ENCODE measurements at places on chromosomes 7 and 10.

GRCh38 chr7:22627136-22627535, 99.9 kb upstream of the IL6 start:
- peak; percentile 97 for DNase-seq

DNA sequence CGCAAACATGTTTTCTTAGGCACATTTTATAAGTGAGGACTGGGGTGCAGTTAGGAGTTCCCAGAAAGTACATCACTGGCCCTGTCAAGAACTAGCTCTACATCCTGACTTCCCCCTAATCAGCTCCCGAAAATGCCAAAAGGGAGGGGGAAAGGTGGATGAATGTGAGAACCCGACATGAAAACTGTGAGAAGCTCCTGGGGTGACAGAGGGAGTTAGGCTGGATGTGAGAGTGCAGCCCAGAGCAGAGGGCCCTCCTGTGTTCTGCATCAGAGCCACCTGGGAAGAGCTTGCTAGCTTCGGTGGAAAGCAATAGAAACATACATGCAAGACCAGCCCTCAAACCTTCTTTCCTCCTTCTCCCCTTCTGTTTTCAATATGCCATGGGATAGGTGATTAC, 30.5 kb upstream of the SEM1 start:
- no peak for DNase-seq

GRCh38 chr7:117648203-117648866, 168.5 kb downstream of the CFTR start:
- DNase-seq = no peak

- no peak for DNase-seq
These were observed 292.0 kb upstream of the FZD8 start for GRCh38 chr10:35933940-35934641.

- DNase-seq = no peak
These were observed 15.1 kb upstream of the VPS37D start for GRCh38 chr7:73652541-73652949.

DNA sequence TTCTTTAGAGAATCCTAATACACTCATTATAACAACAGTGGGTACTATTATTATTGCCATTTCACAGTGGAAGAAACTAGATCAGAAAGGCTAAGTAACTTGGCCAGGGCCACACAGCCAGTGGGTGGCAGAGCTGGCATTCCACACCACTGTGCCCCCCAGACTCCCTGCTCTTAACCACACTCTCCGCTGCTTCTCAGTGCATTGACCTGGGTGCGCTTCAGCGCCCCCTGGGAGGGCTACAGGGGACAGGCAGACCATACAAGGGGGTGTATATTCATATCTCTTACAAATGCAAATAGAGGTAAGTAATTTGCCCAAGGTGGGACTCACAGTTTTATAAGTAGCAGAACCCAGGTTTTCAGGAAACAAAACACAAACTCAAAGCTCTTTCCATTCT, 77.0 kb upstream of the NMT2 start:
- DNase-seq = peak; percentile 23

DNA sequence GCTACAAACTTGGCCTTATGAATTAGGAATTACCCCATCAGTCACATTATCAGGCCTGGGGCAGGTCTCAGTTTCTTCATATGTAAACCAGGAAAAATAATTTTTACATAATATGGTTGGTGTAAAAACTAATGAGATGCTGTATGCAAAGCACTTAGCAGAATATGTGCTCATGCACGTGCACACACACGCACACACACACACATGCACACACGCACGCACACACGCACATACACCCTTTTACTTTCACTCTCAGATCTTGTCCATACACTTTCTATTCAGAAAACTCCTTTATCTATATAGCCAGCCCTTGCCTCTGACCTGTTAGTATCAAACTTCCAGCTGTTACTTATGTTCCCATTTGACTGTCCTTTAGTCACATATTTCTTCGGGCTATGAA, 92.7 kb downstream of the CREB5 start:
- DNase-seq = no peak

- DNase-seq = no peak
These were observed 144.2 kb downstream of the MDFIC start for GRCh38 chr7:115066050-115066449.

GRCh38 chr10:62130948-62131347, 137.7 kb downstream of the RTKN2 start:
- peak; percentile 80 for DNase-seq

GRCh38 chr10:124670849-124671248, 73.3 kb downstream of the FAM53B start:
- no peak for DNase-seq

DNA sequence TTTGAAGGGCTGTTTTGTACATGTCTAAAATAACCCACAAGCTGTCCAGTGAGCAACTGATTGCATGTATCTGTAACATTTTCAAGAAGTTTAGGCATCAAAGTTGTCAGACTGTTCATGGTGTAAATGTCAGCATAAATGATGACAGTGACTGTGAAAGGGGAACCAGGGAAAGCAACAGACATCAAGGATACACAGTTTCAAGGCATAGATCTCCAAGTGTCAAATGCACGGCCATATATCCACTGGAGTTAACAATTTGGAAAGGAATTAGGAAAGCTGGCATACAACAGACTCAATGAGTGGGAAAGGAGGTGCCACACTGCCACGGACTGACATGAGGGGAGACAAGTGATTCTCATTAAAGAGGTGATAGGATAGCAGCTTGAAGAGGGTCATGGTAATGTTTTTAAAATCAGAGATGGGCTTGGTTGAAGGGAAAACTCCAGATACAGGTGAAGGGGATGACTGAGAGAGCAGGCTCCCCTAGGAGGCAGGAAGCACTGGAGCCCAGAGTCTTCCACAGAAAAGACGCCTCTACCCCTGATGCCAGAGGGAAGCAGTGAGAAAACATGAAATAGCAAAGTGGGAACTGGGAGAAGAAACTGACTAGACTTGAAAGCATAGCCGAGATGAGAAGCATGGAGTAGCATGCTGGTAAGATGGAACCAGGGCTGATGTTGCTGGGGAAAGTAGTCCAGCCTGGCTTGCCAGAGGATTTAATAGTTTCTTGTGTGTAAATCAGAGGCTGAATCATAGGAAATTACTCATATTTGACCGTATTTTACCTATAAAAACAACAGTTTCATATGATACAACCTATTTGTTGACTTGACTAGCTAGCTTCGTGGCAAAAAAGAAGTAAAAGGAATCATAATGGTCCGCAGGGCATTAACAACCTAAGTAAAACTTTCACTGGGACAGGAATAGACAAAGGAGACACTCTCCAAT, 18.6 kb downstream of the NSMCE4A start:
- no peak for DNase-seq

GRCh38 chr10:117138838-117139580, 939 bp upstream of the VAX1 start:
- no peak for DNase-seq

DNA sequence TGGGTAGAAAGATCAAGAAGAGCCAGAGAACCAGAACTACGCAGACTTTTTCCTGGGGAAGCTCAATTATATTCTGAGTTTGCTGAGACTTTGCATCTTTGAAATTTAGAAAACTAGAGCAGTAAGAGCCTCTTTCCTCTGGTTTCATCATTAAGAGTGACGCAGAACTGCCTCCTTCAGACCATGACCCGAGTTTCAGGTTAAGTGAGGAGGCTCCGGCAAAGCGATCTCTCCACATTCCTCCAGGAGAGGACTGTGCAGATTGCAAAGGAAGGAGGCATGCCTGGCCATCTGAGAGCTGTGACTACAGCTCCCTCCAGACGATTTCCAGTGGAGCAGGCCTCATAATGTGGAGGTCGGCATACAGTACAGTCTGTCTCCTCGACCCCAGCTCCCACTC, 115.8 kb upstream of the LANCL2 start:
- peak; percentile 33 for DNase-seq

DNA sequence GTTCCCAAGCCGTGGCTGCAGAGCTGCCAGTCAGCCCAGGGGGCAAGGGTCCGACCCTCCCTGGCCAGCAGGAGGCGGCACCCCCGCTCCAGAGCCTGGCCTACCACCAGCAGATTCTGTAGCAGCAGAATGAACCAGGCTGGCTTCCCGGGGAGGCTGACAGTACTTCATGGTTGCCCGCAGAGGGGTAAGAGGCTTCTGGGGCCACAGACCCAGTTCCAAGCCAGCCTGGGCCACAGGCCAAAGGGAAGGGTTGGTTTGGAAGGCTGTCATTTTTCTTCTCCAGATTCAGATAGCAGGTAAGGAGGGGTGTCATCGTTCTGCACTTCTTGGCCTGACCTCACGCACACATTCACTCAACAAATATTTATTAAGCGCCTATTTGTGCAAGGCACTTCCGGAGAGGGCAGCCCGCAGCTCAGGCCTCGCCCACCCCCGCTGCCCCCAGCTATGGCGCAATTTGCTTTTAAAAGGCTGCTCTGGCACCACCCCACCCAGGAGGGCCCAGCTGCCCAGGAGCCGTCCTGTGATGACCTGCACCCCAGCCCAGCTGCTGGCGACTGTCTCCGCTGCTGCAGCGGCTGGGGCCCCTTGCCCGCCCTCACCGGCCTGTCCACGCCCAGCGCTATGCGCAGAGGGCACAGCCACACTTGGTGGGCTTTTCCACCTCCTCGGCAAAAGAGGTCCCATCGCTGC, 168.5 kb downstream of the LCOR start:
- DNase-seq = no peak

DNA sequence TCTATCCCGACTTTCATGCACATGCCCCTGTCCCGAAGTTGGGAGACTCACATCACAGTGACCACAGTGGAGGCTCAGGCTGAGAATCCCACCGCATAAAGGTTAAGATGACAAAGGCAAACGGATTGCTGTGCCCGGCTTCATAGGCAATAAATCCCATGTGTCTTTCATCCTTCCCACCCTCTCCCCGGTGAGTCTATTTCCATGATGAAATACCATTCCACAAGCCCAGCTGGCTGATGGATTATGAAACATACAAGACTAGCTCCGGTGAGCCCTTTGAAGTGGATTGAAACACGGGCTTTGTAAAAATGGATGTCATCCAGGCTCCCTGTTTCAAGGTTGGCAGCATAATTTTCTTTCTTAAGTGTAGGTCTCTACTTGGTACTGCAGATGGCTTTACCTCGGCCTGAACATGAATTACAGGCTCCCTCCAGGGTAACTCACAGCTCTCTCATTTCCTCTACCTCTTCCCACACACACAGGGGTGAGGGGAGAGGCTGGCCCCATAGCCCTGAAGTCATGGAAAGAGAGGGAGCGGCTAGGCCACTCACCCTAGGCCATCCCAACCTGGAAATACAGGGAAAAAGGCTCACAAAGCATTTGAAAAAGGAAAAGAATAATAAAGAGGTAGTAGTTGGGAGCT, 92.0 kb upstream of the CALN1 start:
- DNase-seq = no peak

DNA sequence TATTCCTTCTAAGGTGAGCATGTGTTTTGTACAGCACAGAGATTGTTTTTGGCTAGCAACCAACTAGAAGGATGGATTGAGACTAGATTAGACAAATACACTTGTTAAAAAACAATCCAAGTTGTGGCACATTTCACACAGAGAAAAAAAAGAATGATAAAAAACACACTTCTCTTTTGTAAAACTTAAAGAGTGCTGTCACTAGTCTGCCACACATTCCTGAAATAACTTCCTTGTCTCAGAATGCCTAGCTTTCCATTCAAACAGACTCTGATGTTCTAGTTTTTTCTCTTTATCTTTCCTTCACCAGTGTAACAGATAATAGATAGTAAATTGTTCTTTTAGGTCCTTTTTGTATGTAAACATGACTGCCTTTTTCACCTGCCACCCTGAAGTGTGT, 11.4 kb downstream of the DLD start:
- no peak for DNase-seq

GRCh38 chr10:84059526-84059925, 79.8 kb upstream of the GHITM start:
- no peak for DNase-seq

- no peak for DNase-seq
These were observed 36.9 kb downstream of the ZPBP start for GRCh38 chr7:50056131-50056530.

DNA sequence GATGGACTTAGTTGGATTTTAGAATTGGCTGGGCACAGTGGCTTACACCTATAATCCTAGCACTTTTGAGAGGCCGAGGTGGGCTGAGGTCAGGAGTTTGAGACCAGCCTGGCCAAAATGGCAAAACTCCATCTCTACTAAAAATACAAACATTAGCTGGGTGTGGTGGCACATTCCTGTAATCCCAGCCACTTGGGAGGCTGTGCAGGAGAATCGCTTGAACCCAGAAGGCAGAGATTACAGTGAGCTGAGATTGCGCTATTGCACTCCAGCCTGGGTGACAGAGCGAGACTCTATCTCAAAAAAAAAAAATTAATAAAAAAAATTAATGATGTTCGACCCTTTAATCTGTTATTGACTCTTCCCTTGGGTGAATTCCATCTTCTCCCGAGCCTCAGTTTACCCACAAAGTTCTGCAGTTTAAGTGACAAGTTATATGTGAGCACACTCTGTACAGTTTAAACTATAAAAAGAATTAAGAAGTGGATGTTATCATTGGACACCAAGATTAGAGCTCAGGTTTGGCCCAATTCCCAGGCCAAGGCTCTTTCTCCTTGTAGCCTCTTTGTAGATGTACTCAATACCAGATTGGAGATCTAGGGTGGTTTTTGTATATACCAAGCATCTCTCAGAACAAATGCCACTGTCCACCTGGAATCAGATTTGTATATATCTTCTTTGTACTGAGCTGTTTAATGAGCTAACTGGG, 15.0 kb downstream of the KAT6B start:
- no peak for DNase-seq

DNA sequence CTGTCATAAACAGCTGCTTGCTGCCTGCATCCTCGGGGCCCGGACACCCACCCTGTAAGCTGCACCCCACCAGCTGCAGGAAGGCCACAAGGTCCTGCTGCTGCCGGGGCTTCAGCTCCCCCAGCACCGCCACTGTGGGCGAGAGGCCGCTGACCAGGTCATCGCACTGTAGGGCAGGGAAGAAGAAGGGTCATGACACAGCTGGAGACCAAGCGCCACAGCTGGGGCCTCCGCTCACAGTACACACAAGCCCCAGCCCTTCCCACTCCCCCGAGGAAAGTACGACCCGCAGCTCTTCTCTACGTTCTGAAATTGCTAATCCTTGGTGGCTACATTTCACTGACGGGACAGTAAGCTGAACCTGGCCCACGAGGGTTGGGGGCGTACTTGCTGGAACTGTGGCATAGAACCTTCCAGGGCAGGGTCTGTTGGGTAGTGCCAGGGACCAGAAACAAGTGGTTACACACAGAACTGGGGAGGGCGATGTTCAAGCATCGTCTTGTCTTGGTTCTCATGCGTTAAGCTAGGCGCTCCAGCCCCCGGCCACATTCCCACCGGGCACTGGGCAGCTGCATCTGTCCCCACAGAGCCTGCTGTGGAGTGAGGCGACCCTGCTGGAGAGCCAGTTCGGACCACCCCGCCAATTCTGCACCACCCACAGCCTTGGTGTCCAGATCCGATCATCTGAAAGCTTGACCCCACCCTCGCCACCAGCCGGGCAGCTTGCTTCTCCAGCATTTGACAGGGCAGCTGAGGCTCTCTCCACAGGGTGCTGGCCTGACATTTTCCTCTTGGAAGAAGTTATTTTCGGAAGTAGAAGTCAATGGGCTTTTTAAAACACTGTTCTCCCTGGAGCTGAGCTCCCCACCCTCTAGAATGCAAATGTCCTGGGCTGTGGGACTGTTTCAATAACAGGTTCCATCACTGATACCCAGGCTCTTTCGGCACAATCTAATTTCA, 50.8 kb downstream of the GSDME start:
- no peak for DNase-seq

All from fibroblast of skin of scalp (primary cell).